ENCODE measurements at places on chromosomes 3 and 15.

DNA sequence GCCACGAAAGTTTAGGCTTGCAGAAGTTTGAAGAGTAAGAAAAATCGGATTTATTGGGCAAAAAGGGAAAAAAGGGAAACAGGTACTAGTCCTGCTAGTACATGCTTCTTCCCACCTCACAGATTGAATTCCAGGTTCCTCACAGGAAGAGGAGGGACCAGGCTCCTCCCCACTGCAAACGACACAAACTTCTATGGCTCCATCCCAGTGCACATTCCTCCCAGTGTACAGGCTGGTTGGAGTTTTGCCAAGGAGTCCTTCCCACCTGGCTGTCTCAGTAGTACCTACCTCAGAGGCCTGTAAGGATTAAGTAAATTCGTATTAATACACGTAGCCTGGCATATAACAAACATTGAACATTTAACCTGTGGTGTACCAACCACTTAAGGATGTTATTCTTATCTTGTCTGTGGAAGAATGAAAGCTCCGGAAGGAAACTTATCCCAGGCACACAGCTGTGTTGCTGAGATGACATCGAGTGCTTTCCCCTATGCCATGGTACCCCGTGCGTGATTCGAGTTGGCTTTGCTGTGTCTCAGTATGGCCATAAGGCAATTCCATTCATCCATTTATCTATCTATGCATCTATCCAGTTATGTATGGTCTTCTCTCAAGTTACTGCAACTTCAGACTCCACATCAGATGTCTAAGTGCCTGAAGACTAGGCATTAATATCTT, 294.3 kb downstream of the LRTM1 start:
- DNase-seq, result no peak

GRCh38 chr3:39005295-39005694, 46.4 kb downstream of the SCN11A start:
- no peak for DNase-seq

GRCh38 chr3:177037241-177037640, 160.0 kb downstream of the TBL1XR1 start:
- DNase-seq, result no peak

GRCh38 chr3:115693868-115694267, 70.6 kb downstream of the GAP43 start:
- DNase-seq, result no peak

- DNase-seq, result no peak
Observed at GRCh38 chr3:127525373-127525772, 65.2 kb downstream of the TPRA1 start.

- DNase-seq, result no peak
Observed at GRCh38 chr15:31478702-31479221, 152.1 kb downstream of the KLF13 start.

Measured in activated naive CD4-positive, alpha-beta T cell treated with anti-CD3 and anti-CD28 coated beads, Interleukin-2, amount 10 ng/mL, durations not matched to agents 7 days and 5 days (primary cell).